Psoas muscle (tissue), 8 donors: ENCODE measurements at places on chromosomes 2 and 18. TPM values are rescaled to one million over a fixed set of nuclear protein-coding genes. Genes with fewer than 3 reads are reported as not detected.

DNA sequence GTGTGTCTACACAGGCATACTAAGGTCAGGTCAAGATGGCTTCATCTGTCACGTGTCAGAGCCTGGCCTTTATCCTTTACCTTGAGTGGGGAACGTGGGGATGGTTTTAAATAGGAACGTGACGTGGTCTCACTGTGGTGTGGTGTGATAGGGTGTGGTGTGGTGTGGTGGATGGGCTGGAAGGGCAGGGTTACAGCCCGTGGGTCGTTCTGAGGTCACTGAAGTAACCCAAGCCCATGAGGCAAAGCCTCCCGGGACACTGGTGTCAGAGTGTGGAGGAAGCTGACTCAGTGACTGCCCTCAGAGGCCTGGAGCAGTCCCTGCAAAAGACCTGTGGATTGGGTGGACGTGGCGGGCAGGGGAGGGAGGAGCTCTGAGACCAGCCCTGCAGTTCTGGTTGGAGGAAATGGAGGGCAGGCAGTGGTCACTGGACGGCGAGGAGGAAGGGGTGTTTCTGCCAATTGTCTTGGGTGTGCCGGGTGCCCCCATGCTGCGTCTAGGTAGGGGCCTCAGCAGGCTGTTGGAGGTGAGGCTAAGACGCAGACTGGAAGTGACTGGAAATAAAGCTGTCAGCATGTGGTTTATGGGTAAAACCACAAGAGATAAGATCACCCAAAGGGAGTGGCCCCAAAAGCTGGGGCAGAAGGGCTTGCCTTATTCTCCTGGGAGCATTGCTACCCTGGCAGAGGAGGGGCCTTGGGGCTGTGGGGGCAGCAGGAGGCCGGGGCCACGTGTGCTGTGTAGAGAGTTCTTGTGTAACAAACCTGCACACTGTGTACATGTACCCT is 84.8 kb downstream of the SH3RF3 start:
- DNase-seq = peak; percentile 85

- DNase-seq = no peak
Measured at GRCh38 chr2:189305291-189305943, 125.9 kb upstream of the COL5A2 start.

GRCh38 chr2:186523791-186524190 is 37.7 kb downstream of the ZC3H15 start:
- DNase-seq = no peak

GRCh38 chr18:76754351-76754750 is 68.0 kb upstream of the ZNF236 start:
- DNase-seq = no peak

DNA sequence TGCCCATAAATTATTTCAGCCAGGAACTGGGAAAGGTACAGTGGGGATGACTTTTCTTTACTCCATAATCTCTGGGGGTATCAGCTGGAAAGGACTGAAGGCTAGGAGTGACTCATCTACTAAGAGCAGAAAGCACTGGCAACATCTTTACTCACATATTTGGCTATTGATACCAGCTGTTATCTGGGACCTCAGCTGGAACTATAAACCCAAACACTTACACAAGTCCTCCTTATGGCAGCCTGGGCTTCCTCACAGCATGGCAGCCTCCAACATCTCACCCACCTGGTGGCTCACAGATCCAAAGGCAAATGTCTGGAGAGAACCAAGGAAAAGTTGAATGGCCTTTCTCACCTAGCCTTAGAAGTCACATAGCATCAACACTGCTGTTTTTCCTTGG is 379.0 kb upstream of the RND3 start:
- DNase-seq = no peak

DNA sequence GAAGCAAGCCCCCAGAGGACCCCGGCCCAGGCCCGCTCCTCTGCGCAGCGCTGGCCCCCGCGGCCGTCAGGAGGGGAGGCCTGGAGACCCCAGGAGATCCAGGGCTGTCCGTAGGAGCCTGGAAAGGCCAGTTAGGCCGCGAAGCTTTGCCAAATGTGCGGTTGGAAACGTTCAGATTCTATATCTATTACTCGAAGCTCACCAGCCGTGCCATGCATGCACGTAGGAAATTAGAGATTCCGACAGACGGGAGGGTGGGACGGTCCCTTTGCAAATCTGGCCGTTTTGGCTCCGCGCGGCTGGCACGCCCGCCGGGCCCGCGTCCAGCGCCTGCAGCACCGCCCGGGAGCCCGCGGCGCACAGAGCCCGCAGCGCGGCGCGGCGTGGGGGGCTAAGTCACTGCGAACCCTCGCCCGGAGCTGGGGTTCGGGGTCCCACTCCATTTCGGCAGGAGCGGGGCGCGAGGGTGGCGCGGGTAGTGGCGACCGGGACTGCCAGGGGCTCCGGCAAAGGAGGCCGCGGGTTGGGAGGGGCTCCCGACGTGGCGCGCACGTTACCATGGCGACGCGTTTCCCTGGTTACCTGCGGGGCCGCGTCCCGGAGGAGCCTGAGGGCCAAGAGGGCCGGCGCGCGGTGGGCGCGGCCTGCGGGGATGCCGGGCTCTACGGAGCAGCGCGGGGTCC is 488.6 kb upstream of the SMIM21 start:
- no peak for DNase-seq

- DNase-seq = peak; percentile 75
Measured at GRCh38 chr2:25340181-25340921, 1.4 kb downstream of the DNMT3A start.

GRCh38 chr2:134352844-134353243 is 99.0 kb downstream of the MGAT5 start:
- no peak for DNase-seq

- DNase-seq = no peak
Measured at GRCh38 chr2:192558637-192559036, 363.9 kb upstream of the TMEFF2 start.

- no peak for DNase-seq
Measured at GRCh38 chr18:50680966-50681365, 121.1 kb downstream of the MAPK4 start.

DNA sequence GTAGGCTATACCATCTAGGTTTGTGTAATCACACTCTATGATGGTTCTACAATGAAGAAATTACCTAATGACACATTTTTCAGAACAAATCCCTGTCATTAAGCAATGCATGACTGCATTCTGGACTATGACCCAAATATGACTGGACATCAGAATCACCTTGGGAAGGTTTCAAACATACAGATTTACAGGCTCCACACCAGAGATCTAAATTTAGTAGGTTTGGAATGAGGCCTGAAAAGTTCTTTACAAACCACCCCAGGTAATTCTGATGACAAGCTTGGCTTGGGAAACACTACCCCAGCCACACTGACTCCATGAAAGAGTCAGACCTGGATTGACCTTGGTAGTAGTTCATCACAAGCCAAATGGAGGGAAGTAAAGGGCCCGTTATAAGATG is 52.2 kb upstream of the NFE2L2 start:
- no peak for DNase-seq

GRCh38 chr2:159140070-159140769 is 146.3 kb downstream of the WDSUB1 start:
- no peak for DNase-seq

Gene INHA
- total RNA-seq = 0.23 TPM

Gene CFAP210
- not detected for total RNA-seq

Gene LYPD1
- total RNA-seq = not detected

Gene CCDC74A
- not detected for total RNA-seq

Gene RAX
- total RNA-seq = not detected

Gene TUBA3E
- total RNA-seq = not detected

Gene ERBB4
- 2.0 TPM for total RNA-seq

Gene SPATA3
- total RNA-seq = not detected

Gene HOXD9
- total RNA-seq = 0.43 TPM

Gene SH3BP4
- total RNA-seq = 14.9 TPM
